ENCODE measurements at places on chromosomes 3 and 15.

GRCh38 chr3:48521635-48522034 lies 17.7 kb upstream of the SHISA5 start:
- DNase-seq, result no peak

DNA sequence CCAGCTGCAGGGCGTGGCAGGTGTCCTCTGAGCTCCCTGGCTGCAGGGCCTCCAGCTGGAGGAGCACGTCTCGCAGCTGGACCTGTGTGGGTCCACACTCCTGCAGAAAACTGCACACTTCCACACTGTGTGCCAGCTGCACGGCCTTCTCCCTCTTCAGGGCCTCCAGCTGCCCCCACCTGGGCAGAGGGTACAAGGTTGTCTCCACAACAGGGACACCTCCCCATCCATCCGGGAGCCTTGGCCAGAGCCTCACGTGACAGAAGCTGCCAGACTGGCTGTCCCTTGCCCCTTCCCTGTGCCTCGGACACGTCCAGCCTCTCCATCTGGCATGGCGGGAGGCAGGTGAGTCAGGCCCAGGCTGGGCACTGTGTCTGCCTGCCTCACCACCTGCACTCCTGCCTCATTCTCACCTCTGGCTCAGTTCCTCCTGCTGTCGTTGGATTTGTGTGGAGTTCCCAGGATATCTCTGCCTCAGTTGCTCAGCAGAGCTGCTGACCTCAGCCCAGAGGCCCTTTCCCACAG lies 14.5 kb downstream of the SPTBN5 start:
- DNase-seq, result no peak

GRCh38 chr3:126129398-126129891 lies 45.5 kb upstream of the SLC41A3 start:
- DNase-seq, result no peak

DNA sequence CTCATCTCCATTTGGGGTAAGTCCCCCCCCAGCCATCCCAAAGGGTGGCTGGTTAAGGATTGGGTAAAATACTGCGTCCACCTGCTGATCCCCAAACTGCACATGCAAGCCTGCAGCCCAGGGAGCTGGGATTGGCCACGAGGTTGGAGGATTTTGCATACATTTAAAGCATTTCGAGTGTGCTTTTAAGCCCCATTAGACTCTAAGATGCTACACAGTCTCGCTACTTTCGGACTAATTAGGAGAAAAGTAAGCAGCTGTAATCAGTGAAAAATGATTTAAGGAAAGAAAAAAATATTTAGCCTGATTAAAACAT lies 23.9 kb downstream of the SLC6A6 start:
- DNase-seq, result no peak

DNA sequence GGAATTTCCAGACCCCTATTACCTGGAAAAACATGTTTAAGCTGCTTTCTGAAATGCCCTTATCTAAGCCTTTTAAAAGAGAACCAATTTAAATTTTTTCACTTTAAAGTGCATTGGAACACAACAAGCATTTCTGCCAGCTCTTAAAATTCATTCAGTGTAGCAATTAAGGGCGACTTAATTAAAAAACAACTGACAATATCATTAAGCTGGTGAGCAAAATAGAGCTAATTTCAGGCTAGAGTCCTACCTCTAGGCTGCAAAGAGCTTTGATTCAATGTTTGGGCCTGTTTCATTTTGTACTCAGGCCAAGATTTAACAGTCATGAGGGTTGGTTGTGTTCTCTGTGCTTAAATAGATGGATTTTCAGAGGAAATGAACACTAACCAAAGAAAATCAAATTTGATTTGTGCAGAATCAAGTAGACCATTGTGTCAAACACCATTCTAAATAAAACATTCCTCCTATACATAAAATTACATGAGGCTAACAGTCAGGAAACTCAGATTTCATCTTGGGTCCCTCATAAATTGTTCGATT lies 114.6 kb downstream of the TMEM108 start:
- no peak for DNase-seq

- DNase-seq, result no peak
Measured at GRCh38 chr15:60729850-60730458, 251.0 kb upstream of the ICE2 start.

DNA sequence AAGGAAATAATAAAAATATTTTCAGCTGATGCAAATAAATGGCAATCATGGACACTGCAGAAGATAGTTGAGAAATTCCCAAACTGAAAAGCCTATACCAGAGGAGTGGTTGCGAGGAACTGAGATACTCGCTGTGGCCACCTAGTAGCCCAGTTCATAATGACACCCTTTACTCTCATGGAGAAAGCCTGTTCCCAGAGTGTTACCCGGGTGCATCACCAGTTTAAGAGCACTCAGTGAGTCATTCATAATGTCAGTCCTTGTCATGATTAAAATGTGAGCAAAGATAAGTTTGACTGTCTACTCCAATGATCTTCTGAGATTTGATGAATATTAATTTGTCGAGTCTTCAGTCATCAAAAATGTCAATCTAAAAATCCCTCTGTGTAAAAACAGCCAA lies 138.4 kb upstream of the LRRC3B start:
- no peak for DNase-seq

DNA sequence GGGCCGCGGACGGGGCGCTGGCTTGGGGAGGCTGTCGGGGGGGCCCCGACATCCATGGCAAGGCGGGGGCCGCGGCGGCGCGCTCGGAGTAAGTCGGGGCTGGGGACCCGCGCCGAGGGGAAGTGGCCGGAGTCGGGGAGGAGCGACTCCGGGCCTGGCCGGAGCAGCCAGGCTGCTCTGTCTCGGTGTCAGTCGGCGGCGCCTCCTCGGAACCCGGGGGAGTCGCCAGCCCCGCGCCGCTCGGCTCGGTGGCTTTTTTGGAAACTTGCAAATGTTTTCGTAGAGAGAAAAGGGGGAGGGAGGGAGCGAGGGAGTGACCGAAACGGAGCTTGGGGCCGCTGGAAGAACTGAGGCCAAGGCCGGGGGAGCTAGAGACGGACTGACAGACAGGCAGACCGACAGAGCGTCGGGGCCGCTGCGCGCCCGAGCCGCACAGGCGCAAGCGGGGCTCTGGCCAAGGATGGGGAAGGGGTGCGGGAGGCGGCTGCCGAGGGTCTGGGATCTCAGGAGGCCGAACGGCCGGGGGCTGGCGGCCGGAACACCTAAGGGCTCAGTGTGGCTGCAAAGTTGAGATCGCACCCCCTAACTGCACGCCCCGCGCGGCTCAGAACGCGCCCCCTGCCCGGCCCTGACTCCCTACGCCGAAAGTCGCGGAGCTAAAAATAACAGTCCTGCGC lies 5.0 kb downstream of the PTH1R start:
- DNase-seq, result no peak

DNA sequence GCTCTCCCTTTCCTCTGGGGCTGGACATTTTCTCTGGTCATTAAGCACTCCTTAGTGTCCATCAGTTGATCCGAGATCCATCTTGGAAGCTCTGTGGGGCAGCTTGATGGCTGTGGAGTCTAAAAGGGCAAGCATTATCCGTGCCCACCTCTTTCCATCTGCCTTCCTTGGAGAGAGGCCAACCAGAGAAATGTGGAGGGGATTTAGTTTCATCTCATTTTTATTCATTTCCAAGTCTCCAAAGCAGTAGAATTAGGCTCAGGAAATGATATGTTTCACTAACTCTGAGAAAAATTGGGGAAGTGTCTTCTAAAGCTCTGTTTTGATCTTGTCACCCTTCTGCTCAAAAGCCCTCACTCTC lies 95.9 kb upstream of the KLHL25 start:
- no peak for DNase-seq

DNA sequence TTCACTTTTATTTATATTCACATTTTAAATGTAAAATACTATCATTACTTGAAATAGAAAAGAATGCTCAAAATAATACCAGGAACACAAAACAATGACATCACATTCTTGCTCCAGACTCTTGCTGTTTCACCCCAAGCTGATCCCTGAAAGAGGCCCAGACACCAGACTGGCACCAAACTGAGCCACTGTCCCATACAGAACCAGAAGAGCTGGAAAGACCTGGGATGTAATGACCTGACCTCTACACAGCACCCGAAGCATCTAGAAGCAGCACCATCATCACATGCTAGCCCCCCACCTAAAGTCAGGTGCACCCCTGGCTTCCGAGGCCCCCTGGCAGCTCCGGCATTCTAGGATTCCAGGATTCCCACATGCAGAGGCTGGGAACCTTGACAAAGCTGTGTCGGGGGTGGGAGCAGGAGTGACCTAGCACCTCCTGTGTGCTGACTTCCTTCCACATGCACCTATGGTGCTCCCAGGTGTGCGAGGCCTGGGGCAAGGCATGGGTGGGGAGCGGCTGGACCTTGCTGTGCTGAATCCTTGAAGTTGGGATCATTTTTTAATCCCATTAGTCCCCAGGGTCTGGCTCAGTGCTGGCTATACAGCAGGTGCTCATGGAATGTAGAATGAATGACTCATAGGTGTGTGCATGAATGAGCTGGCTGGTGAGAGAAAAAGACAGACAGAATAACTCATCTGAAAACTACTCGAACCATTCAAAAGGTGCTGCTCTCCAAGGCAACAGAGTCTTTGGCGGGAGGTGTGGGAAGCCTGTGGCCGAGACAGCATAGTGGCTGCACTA lies 144.7 kb upstream of the IQSEC1 start:
- no peak for DNase-seq

Measured in GOT3 (cell line).